ENCODE measurements at places on chromosomes 5 and 9.

DNA sequence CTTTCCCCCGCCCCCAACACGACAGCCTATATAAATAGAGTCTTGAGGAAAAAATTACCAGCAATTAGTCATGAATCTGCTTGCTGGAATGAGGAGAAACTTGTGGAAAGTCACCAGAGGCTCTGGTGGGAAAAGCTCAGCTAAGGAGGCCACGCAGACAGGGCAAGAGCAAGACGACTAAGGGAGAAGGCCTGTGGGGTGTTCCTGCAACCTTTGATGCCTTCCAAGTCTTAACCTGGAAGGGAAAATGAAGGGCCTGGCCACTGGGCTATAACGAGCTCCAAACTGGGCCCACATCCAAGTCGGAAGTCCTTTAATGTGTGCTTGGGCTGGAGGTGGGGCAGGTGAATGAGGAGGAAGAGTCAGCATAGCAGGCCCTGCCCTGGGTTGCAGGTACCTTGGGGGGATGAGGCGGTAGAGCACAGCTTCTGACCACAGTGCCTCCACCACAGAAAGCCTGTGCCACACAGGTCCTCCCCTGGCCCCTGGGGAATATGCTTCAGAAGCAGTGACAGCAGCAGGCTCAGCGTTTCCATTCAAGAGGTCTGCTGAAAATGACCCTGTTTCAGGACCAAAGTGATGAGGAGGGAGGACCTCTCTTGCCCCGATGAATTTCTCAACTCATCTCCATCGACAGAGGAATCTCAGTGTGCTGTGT is 92.8 kb upstream of the LRRTM2 start:
- DNase-seq, result no peak

- DNase-seq, result peak; percentile 84
These were observed 17.6 kb upstream of the UBE2D2 start for GRCh38 chr5:139543423-139543991.

DNA sequence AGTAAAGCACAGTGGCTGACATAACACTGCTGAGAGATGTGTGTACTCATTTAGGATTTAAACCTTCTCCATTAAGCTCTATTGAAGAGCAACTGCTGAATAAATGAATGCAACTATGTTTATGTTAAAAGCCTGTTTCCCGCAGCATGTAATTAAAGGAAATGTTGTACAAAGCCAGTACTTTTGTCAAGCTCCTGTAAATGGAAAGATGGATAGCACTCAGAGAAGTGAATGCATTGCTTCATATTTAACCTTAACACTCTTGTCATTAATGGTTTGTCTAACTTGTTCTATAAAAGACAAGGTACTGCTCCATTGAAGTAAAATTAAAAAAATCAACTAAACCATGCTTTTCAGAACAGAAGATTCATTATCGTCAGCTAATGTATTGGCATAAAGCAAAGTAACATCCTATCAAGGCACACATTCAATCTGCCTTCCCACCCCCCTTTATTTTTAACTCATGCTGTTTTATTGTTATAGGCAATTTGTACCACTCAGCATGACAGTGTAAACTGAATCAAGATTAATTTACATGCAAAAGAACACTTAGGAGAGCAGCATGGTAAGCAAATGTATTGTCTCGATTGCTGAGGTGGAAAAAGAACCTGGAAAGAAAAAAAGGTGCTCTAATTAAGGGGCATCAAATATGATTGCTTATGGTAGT is 240.9 kb upstream of the TBCA start:
- no peak for DNase-seq

GRCh38 chr5:134106991-134107701 is 7.3 kb upstream of the TCF7 start:
- DNase-seq, result no peak

GRCh38 chr5:68416714-68417113 is 201.2 kb downstream of the PIK3R1 start:
- no peak for DNase-seq

- no peak for DNase-seq
These were observed 1.3 kb upstream of the FST start for GRCh38 chr5:53479045-53479589.

- no peak for DNase-seq
These were observed 236.8 kb downstream of the ACTL7B start for GRCh38 chr9:108618906-108619550.

GRCh38 chr5:16593013-16593412 is 23.8 kb downstream of the RETREG1 start:
- no peak for DNase-seq

Data from left ventricle myocardium superior (tissue), 1 donor.